ENCODE measurements at places on chromosomes 11 and 22. TPM values are rescaled to one million over a fixed set of nuclear protein-coding genes. Genes with fewer than 3 reads are reported as not detected.

GAB4 gene
- total RNA-seq = not detected

GRCh38 chr11:9506489-9507276 lies 45.9 kb downstream of the ZNF143 start:
- peak; percentile 47 for DNase-seq

GRCh38 chr22:49014227-49015201 lies 813.2 kb downstream of the BRD1 start:
- peak; percentile 31 for DNase-seq

DNA sequence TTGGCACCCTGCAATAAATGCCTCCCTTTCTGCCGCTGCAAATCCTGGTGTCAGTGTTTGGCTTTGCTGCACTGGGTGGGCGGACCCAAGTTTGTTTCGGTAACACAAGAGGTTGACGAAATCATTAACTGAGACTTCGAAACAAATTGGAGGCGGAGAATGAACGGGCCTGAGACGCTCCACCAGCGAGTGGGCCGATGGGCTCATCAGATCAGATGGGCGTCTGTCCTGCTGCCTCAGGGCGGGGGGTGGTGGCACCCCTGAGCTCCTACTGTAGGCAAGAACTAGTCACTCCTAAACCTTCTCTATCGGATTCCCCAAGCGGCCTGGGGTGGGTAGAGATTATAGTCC lies 918 bp upstream of the CAPN5 start:
- DNase-seq = no peak

- DNase-seq = no peak
These were observed 2.7 kb downstream of the NLRP6 start for GRCh38 chr11:280706-281485.

DNA sequence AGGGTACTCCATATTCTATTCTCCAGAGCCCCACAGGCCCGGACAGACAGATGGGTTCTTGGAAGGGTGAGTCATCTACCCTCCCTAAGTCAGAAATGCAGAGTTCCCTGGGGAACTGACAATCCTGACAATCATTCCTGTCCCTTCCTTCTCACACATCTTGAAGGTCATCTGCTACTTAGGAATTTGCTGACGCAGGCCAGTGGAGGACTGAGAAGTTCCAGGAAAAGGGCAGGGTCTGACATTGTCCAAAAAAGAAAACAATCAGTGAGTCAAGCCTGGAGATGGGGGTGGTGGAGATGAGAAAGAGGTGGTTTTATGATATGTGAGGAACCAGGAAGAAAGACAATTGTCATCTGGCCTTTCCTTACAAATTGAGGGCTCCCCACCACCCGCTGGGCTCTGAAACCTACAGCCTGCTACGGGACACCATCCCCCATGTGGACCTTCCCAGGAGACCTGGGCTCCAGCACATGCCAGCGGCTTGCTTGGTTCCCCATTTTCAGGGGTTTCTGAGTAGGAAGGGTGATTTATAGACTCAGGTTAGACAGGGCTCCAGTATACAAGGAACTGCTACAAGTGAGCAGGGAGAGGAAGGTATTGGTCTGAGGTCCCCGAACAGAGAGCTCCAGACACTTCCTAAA lies 12.9 kb downstream of the CD59 start:
- peak; percentile 95 for DNase-seq

AQP11 gene
- total RNA-seq = not detected

C11orf16 gene
- not detected for total RNA-seq

- no peak for DNase-seq
These were observed 26.7 kb downstream of the SERGEF start for GRCh38 chr11:17986007-17986710.

SESN3 gene
- total RNA-seq = 0.66 TPM

DNA sequence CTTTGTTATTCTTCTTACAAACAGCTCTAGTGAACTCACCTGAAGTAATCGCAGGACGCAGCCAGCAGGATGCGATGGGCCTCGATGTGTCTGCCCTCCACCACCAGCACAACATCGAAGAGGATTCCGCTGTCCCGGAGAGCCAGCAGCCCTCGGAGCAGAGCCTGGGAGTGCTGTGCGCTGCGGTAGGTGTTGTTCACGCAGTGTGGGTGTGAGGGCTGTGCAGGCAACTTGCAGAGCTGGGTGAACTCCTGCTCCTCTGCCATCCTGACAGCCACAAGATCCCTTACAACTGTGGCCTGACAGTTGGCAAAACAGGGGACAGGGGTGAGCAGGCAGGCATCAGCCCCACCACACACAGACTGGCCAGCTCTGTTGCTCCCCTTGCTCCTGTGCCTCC lies 6.6 kb downstream of the KLHL22 start:
- DNase-seq = no peak

PSMC3 gene
- total RNA-seq = 295 TPM

MMP8 gene
- not detected for total RNA-seq

DNA sequence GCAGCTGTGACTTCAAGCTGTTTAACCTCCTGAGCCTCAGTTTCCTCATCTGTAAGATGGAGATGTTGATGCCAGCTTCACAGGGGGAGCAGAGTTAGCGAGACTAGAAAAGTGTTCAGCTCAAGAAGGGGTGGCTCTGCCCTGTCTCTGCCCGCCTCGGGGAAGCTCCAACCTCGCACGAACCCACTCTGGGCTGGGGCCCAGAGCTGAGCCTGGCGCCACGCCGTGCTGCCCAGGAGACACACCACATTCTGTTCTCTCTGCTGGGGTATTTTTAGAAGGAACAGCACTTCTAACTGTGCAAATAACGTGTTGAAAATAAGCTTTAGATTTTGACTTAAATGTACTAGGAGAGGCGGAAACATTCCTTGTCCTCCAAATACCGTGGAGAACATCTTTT lies 74.1 kb downstream of the PHF21B start:
- no peak for DNase-seq

- DNase-seq = no peak
These were observed 1.9 kb upstream of the GRAP2 start for GRCh38 chr22:39898997-39899396.

PRR33 gene
- not detected for total RNA-seq

C11orf21 gene
- not detected for total RNA-seq

GRCh38 chr22:48433647-48434046 lies 1394.0 kb downstream of the BRD1 start:
- no peak for DNase-seq

DNA sequence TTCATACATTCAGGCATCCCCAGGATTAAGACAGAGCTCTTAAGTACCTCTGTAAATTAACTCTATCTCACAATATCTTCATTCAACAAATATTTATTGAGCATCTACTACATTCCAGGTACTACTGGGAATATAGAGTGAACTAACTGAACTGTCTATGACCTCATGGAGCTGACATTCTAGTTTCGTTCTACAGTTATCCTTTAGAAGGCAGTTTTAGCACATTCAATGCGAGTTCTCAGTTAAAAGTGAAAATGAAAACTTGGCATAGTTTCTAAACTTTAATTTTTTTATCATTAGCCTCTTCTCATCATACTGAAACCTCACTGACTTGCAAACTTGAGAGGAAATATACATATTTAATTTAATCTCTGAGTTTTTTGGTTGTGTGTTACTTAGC lies 10.7 kb upstream of the MS4A6E start:
- no peak for DNase-seq

OR51E2 gene
- total RNA-seq = 0.21 TPM

NFAM1 gene
- total RNA-seq = not detected

DLG2 gene
- 0.13 TPM for total RNA-seq

DNAJB7 gene
- not detected for total RNA-seq

ART1 gene
- not detected for total RNA-seq

GRCh38 chr22:30000566-30000965 lies 79.7 kb upstream of the HORMAD2 start:
- DNase-seq = no peak

GRCh38 chr11:33703234-33703633 lies 2.6 kb upstream of the C11orf91 start:
- DNase-seq = no peak

OR4D6 gene
- total RNA-seq = not detected

DNA sequence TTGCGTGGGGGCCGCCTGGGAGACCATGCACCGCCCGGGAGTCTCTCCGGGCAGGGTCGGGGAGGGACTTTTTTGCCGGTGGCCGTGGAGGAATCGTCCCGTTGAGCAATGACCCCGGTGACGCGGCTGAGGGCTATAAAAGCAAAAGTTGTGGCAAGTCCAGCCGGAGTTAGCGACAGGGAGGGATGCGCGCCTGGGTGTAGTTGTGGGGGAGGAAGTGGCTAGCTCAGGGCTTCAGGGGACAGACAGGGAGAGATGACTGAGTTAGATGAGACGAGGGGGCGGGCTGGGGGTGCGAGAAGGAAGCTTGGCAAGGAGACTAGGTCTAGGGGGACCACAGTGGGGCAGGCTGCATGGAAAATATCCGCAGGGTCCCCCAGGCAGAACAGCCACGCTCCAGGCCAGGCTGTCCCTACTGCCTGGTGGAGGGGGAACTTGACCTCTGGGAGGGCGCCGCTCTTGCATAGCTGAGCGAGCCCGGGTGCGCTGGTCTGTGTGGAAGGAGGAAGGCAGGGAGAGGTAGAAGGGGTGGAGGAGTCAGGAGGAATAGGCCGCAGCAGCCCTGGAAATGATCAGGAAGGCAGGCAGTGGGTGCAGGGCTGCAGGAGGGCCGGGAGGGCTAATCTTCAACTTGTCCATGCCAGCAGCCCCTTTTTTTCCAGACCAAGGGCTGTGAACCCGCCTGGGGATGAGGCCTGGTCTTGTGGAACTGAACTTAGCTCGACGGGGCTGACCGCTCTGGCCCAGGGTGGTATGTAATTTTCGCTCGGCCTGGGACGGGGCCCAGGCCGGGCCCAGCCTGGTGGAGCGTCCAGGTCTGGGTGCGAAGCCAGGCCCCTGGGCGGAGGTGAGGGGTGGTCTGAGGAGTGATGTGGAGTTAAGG lies at the start of gene NEAT1:
TSS of gene NEAT1 (plus strand) at position 166 of the 883 bp plus-strand sequence.
- peak; percentile 96 for DNase-seq

GRCh38 chr11:11436715-11437313 lies 83.8 kb upstream of the CSNK2A3 start:
- DNase-seq = no peak

GRCh38 chr11:134372961-134373360 lies 39.1 kb downstream of the B3GAT1 start:
- DNase-seq = no peak

- no peak for DNase-seq
These were observed 21.0 kb downstream of the OR5M11 start for GRCh38 chr11:56522008-56522407.

GRCh38 chr22:21741059-21741458 lies 5.5 kb upstream of the YPEL1 start:
- no peak for DNase-seq

NCAPH2 gene
- total RNA-seq = 106 TPM

GRCh38 chr11:14742849-14743559 lies 99.4 kb downstream of the PDE3B start:
- no peak for DNase-seq

All from SJSA1 (cell line).